ENCODE measurements at places on chromosomes 4 and X.

GRCh38 chrX:132810964-132811712 lies 147.3 kb downstream of the HS6ST2 start:
- DNase-seq, result no peak

GRCh38 chr4:1056671-1057402 lies 45.4 kb downstream of the FGFRL1 start:
- no peak for DNase-seq

- DNase-seq, result no peak
Measured at GRCh38 chrX:38649221-38649620, 87.9 kb downstream of the TSPAN7 start.

GRCh38 chrX:115616943-115617563 lies 56.1 kb downstream of the PLS3 start:
- DNase-seq, result no peak

Measured in SHP77 (cell line).